Mesenteric fat pad (tissue), 1 donor: ENCODE measurements at places on chromosomes 13 and 19. TPM values are rescaled to one million over a fixed set of nuclear protein-coding genes. Genes with fewer than 3 reads are reported as not detected.

CEACAM5 gene
- 0.35 TPM for total RNA-seq

SDHAF1 gene
- total RNA-seq = 8.2 TPM

GRCh38 chr13:66855131-66855530 lies 375.0 kb downstream of the PCDH9 start:
- no peak for DNase-seq

DNA sequence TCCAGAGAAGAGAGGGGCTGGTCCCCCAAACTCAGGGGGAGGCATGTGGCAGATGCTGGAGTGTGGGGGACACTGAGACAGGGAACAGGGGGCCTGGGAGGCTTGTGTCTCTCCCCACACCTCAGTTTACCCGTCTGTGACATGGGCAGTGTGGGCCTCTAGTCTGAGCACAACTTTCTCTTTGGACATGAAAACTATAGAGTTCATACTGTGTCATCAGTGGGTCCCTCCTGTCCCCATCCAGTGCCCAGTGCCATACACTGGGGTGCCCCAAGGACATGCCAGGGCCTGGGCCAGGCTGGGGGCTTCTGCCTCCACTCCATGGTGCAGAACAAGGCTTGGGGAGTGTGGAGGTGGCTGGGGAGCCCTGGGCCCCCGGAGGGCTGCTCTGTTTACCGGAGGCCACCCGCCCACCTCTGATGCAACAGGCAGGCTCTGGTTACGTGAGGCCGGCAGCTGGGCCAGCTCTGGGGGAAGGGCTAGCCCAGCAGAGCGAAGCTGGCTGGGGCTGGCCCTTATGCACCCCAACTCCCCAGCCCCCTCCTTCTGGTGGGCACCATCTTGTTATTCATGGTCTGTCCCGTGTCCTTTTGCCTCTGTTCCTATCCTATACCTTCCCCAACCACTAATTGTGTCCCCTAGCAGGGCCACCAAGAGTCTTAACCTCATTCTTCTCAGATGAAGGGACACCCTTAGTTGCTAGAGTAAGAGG lies 1.9 kb upstream of the MEF2B start:
- DNase-seq = no peak

DNA sequence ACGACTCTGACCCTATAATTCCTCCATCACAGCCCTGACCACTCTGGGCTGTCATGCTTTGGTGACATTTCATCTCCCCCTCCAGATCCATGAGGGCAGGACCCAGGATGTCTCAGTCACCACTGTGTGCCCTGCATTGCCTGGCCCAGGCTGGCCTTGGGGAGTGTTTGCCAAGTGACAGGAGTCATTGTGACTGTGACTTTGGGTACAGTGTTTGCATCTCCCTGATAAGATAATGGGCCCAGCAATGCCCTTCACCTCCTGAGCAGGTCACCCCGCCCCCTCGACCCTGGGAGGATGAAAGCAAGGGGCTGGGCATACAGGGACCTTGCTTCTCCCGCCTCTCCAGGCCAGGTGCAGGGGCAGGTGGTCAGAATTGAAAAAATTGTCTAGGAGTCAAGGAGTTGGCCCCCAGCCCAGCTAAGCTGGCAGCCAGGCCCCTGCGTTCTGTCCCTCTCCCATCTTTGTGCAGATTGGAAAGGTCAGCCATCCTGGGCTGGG lies 5.9 kb upstream of the ATP4A start:
- peak; percentile 76 for DNase-seq
